ENCODE measurements at places on chromosomes 6 and 20.

GRCh38 chr6:41892921-41893564 lies 2.1 kb downstream of the USP49 start:
- no peak for DNase-seq

- DNase-seq: no peak
Observed at GRCh38 chr6:33080127-33081089, 4.6 kb downstream of the HLA-DPB1 start.

DNA sequence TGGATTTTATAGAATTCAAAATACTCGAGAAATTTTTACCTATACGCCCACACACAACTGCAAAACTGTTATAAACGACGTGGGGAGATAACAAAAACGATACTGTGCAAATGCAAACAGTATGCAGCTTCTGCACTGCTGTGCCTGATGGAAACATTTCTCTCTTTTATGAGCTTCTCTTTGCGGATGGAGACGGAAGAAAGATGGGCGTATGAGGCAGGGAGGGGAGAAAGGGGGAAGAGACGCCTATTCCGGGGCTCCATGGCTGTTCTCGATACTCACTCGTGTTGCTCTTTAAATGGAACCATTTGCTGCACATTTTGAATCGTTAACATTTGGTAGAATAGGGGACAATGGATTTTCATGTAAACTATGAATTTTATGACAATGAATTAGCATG lies 69.1 kb upstream of the EXOC2 start:
- DNase-seq: peak; percentile 16

- DNase-seq: no peak
Observed at GRCh38 chr6:95548188-95548786, 29.0 kb upstream of the MANEA start.

DNA sequence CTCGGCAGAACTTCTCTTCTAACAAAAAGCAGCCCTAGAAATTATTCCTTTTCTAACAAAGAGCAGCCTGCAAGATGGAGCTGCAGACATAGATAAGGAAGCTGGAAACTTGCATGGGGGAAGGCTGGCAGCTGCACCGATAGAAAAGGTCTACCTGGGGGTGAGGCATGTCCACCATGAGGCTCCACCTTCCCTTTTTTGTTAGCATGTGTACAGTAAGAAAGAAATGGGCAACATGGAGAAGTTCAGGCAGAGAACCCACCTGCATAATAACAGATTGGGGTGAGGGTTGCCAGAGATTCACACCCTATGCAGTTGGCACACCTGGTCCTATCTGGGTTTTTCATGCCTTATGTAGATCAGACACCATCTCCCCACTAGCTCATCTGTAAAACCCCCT lies 25.4 kb downstream of the ZNF311 start:
- no peak for DNase-seq

- DNase-seq: no peak
Observed at GRCh38 chr6:151313066-151313491, 73.3 kb downstream of the AKAP12 start.

DNA sequence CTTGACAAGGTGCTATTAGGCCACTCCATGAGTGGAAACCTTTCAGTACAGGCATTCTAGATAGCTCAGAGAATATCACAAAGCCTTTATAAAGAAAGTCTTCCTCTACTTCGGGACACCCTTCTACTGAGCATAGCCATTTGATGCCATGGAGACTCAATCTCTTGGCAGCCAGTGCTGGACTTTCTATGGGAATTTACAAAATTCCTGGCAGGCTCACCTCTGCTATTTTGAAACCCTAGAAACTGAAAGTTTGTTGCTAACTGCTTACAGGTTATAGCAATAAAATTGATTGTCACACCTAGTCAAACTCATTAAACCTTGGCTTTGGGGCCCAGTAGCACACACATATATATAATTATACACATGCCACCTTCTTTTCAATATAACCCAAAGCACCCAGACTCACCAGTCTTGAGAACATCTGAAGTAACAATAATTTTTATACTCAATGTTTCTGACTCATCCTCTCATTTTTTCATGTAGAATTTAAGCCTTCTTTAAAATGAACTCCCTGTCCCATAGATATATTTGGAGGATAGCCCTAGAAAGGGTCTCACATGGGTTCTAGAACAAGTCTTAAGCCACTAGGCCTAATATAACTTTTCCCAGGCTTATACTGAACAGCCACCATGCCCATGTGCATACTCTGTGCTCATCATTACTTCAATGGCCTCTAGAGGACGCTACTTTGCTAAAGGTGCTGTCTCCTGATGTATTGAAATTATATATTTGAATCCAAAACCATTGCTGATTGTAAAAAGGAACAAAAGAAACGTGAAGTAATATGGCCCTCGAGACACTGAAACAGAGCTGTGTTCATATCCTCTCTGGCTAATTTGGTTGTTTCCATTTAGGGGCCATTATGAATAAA lies 368.1 kb upstream of the MARCKS start:
- no peak for DNase-seq

DNA sequence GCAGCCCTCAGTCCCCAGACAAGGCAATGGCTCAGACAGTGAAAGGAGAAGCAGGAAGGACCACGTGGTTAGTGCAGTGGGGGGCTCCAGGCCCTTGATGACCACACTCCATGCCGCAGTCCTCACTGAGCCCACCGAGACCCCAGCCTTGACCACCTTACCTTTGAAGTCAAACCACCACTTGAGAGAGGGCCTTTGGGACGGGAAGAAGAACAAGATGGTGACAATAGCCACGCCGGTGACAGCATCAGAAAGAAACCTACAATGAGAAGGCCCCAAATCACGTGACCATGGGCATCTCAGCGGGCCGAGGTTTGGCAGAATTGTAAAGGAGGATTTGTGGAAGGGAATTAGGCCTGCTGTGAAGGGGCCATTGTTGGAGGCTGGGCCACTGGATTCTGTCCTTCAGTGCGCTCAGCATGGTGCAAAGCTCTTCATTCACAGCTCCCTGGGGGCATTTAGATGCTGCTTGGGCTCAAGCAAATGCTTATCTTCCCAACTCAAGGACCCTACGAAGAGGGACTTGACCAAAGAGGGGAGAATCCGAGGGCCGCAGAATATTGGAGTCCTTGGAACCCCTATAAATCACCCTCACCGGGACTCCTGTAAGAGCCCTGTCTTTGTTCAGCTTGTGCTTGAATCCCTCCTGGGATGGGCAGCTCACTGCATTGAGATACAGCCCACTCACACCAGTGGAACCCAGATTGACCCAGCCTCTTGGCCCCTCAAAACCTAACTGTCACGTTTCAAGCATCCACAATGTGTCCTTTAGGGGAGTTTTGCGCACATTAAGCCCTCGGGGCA lies 33.2 kb upstream of the OCSTAMP start:
- DNase-seq: no peak

DNA sequence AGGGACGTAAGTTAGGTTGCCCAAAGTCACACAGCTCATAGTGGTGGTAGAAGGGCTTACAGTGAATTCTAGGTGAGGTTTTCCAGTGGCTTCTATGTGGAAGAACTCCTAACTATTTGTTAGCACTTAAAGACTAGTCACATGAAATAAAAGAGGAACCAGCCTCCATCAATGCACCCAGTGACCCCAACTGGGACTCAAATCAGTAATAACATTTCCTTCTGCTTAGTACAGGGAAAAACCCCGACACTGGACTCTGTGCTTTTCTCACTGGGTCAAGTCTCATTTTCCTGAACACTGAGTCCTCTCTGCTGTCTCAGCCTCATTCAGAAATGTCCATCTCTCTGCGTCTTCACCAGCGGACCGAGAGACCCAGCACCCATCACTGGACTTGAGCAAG lies 89.2 kb downstream of the SLC22A23 start:
- no peak for DNase-seq

DNA sequence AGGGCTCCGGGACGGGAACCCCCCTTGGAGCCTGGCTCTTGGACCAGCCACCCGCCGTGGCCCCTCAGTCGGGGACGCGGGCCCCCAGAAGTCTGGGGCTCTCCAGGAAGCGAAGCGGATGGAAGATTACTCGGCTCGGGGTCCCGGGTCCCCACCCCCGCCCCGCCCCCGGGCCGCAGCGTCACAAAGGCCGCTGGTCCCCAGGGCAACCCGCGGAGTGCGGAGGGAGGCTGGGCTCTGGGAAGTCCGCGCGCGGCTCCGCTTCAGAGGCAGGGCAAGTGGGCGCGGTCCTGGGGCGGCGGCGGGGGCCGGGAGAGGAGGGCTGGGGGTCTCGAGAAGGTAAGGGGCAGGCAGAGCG lies at the start of gene FNDC11:
TSS of gene FNDC11 (plus strand) at position 227 of the 358 bp plus-strand sequence. CDS start 1,505 bp downstream, outside the sequence.
- no peak for DNase-seq

GRCh38 chr6:128600397-128600951 lies 80.1 kb upstream of the PTPRK start:
- DNase-seq: no peak

- DNase-seq: peak; percentile 51
Observed at GRCh38 chr6:46419576-46420002, 71.7 kb downstream of the RCAN2 start.

DNA sequence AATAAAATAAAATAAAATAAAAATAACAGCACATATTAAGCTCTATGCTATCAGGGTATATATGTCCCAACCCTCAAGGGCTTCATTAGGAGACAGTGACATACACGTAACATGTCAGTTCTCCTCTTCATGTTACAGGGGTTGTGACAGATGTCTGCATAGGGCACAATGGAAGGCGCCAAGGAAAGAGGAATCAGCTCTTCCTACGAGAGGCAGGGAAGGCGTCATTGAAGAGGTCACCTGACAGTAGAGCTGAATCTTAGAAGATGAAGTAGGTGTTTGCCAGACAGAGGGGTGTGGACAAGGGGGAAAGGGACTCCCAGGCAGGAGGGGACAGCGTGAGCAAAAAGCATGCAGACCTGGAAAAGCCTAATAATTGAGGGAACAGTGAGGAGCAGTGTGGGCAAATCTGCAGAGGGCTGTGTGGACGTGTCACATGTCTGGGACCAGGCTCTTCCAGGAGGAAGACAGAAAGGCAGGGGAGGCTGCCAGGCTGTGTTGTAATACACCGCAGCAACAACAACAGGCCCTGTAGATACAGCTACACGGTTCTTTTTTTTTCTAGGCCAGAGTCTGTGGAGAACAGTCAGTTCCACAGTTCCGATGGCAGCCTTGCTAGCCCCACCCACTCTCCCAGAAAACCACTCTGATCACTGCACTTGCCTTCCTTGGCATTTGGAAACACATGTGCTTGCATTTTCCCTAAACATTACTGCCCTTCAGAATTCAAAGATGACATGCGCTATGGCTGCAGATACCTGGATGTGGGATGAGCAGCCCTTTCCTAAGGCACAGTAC lies 2.5 kb upstream of the FKBP5 start:
- no peak for DNase-seq

DNA sequence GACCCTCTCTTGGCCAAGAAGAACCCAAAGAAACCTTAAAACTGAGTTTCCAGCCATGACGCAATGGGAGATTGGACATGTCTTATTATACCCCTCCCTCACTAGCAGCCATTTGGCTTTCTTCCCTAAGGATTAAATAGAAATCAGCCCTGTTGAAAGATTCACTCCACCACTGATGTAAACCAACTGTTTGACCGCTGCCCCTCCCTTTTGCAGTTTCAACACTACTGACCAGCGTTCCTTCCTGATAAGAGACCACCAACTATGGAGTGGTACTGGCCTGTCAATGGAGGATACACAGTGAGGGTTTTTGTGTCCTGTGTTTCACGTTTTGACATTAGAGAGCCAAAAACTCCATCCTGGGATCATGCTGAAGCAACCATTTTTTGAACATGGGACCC lies 53.2 kb upstream of the CD2AP start:
- DNase-seq: no peak

- no peak for DNase-seq
Observed at GRCh38 chr20:64244281-64244805, 11.2 kb upstream of the PCMTD2 start.

DNA sequence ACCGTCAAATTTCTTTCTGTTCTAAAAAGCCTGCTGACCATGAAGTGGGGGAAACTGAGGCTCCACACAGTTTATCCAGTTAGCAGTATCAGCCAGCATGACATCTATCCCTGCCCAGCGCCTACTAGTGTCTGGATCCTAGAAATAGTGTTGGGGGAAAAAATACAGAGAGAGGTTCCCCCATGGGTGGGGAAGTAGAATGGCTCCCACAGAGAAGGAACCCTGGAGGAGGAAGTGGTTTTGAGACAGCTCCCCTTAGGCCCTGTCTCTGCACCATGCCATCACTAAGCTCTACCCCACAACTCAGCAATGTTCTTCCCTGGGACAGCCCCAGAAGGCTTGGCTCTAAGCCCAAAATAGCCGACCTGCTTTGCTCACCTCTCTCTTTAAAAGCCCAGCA lies 153.4 kb downstream of the MBOAT1 start:
- no peak for DNase-seq

GRCh38 chr6:11987386-11987785 lies 24.7 kb upstream of the HIVEP1 start:
- DNase-seq: no peak

GRCh38 chr6:165883851-165884640 lies 221.0 kb upstream of the PDE10A start:
- no peak for DNase-seq

- DNase-seq: no peak
Observed at GRCh38 chr6:90978046-90978445, 391.2 kb upstream of the MAP3K7 start.

DNA sequence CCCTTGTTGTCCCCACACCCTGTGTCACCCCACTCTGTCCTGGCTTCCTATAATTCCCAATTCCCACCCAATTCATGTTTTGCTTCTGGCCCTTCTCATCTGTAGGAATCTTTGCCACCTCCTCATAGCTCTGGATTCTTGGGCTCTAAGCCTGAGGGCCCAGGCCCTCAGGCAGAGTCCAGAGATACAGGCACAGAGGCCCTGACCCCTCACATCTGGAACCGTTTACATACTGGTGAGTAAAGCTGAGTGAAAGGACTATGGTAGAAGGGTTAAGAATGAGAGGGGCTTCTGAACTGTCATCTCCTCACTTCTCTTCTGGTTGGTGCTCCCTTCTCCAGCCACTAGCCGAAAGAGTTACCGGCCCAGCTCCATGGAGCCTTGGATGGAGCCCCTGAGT lies 13.6 kb downstream of the PRRC2A start:
- no peak for DNase-seq

- DNase-seq: no peak
Observed at GRCh38 chr20:1646975-1647431, 10.6 kb downstream of the SIRPG start.

DNA sequence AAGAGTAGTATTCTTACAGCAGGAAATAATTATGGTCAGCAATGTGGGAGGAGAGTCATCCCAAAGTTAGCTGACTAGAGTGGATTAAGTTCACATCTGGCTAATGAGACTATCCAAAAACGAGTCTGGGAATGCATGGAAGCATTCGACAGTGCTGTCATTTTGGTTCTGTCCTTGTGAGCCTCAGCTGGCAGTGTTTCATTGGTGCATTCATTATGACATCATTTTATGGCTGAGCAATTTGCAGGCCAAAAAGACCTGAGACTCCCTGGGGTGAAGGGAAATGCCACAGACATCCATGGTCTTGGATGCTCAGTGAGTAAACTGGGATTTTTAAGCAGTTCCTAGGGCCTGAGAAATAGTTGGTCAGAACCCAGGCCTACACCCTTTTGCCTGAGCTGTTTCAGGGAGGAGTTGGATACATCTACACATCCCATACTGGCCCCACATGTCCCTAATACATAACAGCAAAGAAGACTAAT lies 196.4 kb upstream of the CCN2 start:
- no peak for DNase-seq

- DNase-seq: no peak
Observed at GRCh38 chr6:144437105-144437504, 152.0 kb downstream of the UTRN start.

GRCh38 chr6:17291778-17292177 lies 10.6 kb downstream of the RBM24 start:
- DNase-seq: no peak

GRCh38 chr6:134750669-134751068 lies 199.2 kb downstream of the ALDH8A1 start:
- DNase-seq: no peak

- DNase-seq: no peak
Observed at GRCh38 chr6:36506611-36507010, 40.7 kb downstream of the STK38 start.

- DNase-seq: no peak
Observed at GRCh38 chr6:69116658-69117057, 481.6 kb downstream of the ADGRB3 start.

Data from HEK293T (cell line).